DMS 273 treated with DMSO at 0.1 percent for 48 hours (cell line): ENCODE measurements at places on chromosomes 5 and 9.

DNA sequence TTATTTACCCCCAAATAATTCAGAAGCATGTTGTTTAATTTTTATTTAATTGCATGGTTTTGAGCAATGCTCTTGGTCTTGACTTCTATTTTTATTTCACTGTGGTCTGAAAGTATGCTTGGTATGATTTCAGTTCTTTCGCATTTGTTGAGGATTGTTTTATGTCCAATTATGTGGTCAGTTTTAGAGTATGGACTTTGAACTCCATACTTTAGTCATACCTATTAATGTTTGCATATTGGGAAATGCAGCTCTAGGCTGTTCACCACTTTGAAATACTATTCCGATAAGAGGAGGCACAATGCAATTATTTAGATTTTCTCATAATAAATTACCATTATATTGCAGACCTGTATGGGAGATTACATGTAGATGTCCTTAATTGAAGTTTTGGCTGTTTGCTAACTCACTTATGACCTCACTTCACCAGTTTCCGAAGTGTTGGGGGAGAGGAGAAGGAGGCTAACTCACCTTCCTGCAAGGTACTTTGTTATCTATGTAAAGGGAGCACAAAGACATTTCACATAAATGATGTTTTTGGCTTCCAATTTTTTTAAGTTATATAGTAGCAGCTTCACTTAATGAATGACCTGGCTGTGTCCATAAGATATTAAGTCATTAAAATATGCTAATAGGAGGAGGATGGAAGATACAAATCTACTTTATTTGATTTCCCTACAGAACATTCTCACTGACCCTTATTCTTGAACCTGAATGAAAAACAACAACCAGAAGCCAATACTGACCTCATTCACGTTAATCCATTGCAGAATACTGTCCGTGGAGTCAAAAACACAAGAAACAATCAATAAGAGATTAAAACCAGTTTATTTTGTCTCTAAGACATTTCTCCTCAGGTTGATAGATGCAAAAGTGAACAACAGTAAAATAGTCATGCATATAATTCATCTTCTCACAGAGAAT, 970.3 kb upstream of the ARRDC3 start:
- DNase-seq, result no peak

GRCh38 chr5:82849885-82850284, 227.3 kb downstream of the TMEM167A start:
- DNase-seq, result no peak

DNA sequence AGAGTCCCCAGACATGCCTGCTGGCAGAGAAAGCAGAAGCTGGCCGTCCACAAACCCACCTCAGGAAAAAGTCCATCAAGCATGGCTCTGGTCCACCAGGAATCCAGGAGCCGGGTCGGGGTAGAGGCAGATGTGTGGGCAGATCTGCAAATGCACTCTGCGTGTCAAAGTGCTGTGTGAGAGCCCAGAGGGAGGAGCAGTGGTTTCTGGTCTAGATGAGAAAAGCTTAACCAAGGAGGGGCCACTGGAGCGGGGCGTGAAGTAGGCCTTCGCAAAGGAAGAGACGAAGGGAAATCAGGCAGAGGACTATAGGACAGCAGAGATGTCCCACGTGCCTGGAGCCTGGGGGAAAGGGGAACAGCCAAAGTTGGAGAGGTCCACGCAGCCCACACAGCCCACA, 40.0 kb downstream of the TTLL11 start:
- DNase-seq, result no peak

DNA sequence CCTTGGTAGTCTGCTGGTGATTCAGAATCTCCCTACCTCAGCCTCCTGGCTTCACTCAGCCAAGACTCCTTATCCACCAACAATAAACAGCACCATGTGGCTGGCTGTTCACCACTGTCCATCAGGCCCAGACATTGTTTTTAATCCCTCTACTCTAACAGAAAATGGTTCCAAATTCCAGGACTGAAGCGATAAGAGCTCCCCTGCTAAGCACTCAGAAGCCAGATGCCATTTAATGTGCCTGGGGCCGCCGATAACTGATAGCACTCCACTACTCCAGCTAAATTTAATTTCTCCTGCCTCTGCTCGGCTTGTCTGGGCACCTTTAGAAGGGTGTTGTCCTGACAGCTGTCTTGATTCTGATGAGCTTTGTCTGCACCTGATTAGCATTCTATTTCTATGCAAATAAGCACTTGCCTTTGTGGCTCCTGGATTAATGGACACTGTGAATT, 47.1 kb downstream of the ZNF622 start:
- peak; percentile 11 for DNase-seq

GRCh38 chr9:19186232-19186631, 44.3 kb upstream of the DENND4C start:
- no peak for DNase-seq

DNA sequence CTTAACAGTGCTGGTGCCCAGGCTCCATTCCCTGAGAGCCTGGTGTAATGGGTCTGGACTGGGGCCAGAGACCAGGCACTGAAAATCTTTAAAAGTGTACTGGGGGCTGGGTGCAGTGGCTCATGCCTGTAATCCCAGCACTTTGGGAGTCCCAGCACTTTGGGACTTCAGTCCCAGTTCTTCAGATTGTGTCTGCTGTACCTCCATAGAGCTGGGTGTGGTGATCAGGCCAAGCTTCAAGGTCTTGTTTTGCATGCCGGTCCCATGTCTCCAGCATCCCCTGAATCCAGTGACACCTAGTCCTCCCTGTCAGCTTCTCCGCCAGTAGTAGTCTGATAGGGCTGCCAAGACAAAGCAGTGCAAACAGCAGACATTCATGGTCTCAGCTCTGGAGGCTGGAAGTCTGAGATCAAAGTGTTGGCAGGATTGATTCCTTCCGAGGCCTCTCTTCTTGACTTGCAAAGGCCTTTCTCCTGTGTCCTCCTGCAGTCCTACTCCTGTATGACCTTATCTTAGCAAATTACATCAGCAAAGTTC, 108.2 kb downstream of the SYK start:
- DNase-seq, result no peak

- DNase-seq, result no peak
These were observed 3.2 kb downstream of the THG1L start for GRCh38 chr5:157734436-157734835.

DNA sequence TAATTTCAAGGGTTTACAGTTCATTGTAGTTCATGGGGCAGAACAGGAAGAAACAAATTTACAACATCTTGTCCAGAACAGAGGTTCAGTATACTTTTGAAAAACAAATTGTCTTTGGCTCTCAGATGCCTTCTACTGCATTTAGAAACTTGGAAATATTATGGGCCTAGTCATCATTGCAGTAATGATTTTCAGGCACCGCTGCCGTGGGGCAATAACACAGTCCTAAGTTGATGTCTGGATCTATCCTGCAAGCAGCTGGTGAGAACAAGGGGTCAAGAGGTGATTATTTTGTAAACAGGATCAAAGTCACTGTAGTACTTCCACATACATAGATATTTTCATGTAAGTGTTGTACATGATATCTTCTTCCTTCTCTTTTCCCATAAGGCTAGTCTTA, 82.5 kb upstream of the CAST start:
- no peak for DNase-seq
